Substantia nigra (tissue), 51 donors: ENCODE measurements at places on chromosomes 4 and X.

GRCh38 chr4:183111452-183111885, 12.4 kb downstream of the WWC2 start:
- DNase-seq, result no peak

- DNase-seq, result no peak
Measured at GRCh38 chrX:148555101-148555500, 54.7 kb downstream of the AFF2 start.

DNA sequence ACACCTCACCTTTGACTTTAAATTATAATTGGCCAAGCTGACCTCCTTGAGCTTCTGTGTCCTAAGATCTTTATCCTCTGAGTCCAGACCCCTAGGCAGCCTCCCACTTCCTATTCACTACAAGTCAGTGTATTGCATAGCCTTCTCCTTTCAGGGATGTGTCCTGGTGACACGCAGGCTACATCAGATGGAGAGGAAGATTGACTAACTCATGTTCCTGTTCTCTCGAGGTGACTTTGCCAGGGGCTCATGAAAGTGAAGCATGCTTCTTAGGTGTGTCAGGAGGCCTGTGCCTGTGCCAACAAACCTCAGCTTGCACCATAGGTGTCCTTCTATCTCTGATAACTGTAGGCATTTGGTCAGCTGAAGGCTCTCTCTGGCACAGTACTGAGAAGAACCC, 195.7 kb upstream of the HS3ST1 start:
- DNase-seq, result no peak

GRCh38 chr4:108477527-108478108, 142.8 kb upstream of the RPL34 start:
- no peak for DNase-seq

- no peak for DNase-seq
Measured at GRCh38 chr4:16269240-16269639, 43.0 kb upstream of the TAPT1 start.

DNA sequence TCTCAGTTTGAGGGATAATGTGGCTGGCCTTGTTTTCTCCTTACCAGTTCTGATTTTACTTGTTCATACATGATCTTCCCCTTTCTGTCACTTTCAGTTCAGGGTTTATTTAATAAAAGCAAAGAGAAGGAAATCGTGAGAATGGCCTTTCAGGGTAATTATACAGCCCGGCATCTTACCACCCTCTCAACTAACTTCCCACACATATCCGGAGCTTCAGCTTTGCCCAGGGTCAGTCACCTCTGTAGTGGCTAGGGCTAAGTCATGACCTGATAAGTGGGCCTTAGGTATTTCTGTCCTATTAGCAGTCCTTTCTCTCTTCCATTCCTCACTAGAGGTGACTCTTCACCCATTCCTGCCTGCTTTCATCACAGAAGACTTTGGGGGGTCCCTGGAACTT, 15.8 kb downstream of the TRPC5 start:
- no peak for DNase-seq

GRCh38 chr4:152459326-152459725, 76.6 kb downstream of the FBXW7 start:
- DNase-seq, result no peak

DNA sequence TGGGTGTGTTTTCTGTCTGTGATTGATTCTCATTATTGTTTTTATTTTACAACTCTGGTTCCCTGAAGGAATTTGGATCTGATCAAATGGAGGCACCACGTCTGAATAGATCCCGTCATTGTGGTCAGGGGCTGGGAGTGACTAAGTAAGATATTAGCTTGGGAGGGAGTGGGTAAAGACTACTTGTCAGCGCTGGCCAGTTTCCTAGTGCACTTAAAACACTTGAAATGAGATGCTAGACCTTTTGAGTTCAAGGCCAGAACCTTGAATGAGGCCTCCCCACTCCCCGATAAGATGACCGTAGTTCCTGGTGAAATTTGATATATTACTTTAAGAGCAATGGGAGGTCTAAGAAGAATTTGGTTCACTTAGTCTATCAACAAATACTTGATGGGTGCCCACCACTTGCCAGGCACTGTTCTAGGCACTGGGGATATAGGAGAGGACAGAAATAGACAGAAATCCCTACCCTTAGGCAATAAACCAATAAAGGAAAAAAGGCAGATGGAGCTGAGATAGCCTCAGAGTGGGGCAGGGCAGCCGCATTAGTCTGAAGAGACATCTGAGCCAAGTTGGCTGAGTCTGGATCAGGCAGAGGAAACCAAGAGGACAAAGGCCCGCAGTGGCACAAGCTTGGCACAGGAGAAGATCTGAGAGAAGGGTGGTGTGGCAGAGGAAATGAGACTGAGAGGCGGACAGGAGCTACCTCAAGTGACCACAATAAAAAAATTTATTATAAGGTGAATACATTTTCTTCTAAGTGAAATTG, 11.8 kb downstream of the FAM184B start:
- DNase-seq, result no peak

DNA sequence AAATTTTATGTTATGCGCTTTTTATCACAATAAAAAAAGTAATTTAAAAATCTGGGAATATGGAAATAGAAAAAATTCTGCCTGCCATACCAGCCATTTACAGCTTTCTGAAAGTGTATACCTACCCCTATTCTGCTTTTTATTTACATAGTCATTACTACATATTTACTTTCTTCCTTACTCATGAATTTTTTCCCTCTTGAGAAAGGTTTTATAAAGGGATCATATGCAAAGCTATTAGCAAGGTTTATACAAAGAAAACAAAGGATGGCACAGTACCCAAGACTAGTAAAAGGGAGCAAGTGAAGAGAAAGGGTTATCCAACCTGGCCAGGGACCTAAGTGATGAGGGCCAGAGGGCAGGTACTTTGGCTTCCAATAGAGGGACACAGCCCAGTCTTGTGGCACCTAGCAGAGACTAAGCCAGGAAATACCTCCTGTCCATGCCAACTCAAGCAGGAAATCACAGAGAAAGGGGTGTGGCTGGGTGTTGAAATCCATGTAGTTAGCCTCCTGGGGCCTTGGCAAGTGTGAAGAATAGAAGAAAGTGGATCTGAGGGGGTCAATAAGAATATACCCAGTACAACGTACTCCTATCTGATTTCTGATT, 207.3 kb upstream of the VEGFC start:
- DNase-seq, result no peak
